ENCODE measurements at places on chromosomes 3 and 15.

- DNase-seq = no peak
Observed at GRCh38 chr15:25790000-25790660, 73.0 kb downstream of the ATP10A start.

DNA sequence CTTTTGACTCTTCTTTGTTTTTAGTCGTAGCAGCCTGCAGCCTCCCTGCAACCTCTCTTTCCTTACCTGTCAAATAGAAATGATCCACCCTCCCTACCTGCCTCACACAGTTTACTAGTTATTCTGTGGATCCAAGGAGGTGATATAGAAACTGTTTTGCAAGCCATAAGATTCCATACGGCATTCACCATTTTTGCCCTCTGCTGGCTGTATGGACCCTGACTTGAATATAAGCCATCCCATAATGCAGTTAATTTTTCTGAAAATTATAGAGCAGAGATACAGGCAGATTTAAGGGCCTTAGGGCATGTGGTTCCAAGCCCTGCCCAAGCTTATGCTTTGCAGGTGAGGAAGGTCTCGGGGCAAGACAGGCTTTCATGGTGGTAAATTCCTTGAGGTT is 63.8 kb downstream of the CPN2 start:
- DNase-seq = no peak

- no peak for DNase-seq
Observed at GRCh38 chr3:34073111-34073510, 274.7 kb downstream of the PDCD6IP start.

- DNase-seq = no peak
Observed at GRCh38 chr3:160806094-160806493, 50.1 kb downstream of the PPM1L start.

DNA sequence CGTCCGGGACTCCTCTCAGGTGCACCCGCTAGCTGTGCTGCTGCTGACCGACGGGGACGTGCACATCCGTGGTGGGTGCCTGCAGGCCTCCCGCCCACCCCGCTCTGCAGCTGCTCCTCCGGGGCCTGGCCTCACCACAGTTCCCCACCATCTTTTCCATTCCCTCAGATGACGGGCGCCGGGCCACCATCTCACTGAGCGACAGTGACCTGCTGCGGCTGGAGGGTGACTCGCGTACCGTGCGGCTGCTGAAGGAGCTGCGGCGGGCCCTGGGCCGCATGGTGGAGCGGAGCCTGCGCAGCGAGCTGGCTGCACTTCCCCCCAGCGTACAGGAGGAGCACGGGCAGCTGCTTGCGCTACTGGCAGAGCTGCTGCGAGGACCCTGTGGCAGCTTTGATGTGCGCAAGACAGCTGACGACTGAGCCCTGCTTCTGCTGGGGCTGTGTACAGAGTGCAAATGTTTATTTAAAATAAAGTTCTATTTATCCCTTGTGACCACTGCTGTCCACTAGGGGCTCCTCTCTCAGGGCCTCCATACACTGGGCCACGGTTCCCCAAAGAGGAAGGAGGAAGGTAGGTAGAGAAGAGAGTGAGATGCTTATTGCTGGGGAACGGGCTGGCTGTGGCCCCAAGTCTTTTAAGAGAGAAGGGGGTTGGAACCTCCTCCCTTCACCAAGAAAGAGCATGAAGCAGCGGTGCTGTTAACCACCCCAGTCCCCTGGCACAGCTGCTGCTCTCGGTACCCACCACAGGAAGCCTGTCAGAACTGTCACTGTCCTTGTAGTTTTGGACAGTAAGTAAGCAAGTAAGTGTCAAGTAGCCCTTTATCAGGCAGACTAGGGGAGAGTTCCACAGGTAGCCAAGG is 47.0 kb downstream of the DHX30 start:
- DNase-seq = no peak

DNA sequence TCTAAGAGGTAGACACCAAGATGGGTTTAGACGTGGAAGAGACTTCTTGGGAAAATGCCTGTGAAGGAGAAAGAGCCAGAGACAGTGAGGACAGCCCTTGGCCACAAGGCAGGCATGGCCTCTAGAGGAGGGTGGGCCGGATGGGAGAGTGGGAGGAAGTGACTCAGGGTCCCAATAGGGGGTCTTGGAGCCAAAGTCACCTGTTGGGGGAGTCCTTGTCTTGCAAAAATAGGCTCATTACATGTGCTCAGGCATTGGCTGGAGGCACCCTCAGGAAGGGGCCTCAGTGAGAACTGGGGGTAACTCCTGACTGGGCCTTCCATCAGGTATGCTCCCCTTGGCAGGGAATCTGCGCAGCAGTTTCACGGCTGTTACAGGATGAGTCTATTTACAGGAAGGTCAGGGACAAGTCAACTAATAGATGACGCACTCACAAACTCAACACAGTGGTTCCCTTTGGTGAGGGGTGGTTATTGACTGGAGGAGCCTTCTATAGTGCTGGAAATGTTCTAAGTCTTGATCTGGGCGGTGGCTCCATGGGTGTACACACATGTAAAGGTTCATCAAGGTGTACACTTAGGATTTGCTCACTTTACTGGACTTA is 259.6 kb downstream of the XXYLT1 start:
- DNase-seq = no peak

- no peak for DNase-seq
Observed at GRCh38 chr15:75109736-75110130, 86.3 kb downstream of the PPCDC start.

DNA sequence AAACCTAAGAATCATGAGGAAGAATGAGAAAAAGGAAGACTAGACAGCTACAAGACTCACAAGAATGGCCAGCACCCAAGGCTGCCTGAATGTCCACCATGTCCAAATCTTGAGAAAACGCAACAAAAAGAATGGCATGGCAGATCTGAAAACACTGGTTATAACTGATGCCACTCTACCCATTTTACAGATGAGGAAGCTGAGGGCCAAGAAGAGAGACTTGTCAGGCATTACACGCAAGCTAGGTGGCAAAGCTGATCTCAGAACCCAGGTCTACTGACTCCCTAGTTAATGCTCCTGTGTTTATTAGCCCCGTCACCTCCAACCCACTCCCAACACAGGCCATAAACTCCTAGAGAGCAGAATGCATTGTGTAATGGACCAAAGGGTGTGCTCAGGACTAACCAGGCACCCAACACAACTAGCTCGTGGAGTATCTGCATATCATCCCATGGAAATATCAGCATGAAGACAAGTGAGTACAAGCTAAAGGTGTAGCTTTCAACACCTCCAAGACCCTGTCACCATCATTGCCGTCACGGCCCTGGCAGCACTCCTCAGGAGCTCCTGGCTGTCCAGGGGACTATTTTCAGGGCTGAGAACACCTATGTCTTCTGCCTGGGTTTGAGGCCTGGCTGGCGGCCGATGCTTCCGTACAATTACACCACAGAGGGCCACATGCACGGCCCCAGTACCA is 111.7 kb downstream of the XXYLT1 start:
- no peak for DNase-seq

- no peak for DNase-seq
Observed at GRCh38 chr3:155712008-155712407, 32.9 kb downstream of the PLCH1 start.

GRCh38 chr3:149527531-149528339 is 53.2 kb downstream of the TM4SF4 start:
- no peak for DNase-seq

DNA sequence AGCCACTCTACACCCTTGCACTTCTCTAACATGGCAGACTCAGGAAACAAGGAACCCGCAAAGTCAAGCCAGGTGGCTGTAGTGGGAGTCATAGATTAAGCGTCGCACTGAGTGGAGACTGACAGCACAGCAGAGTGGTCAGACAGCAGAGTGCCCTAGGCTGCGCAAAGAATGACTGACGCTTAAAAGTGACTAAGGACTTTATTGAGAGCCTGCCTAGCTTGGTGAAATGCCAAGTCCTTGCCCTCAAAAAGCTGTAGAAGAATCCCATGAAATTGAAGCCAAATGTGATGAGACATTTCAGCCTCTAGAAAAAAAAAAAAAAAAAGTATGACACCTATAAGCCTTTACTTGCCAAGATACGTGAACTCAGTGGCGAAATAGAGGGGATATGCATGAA is 30.2 kb downstream of the NCEH1 start:
- no peak for DNase-seq

GRCh38 chr15:57820119-57820518 is 113.6 kb downstream of the POLR2M start:
- DNase-seq = no peak

DNA sequence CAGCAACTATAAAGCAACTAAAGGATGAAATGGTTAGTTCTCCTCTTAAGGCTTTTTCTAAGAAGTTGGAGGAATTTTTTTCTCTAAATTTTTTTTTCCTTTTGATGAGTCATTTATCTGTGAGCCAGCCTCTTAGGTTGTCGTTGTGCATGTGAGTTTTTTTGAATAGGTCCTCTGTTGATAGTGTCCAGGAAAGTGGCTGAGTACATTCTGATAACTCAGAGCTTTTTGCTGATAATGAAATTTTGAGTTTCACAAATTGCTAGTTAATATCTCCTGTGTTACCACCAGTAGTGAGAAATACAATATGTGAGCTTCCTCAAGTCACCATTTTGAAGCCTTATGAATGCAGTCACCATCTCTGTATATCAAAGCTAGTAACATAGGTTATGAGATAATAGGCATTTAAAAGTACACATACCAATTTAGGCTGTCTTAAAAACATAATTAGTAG is 7.1 kb upstream of the LXN start:
- DNase-seq = no peak

- no peak for DNase-seq
Observed at GRCh38 chr3:136008221-136008620, 42.7 kb downstream of the PPP2R3A start.

- no peak for DNase-seq
Observed at GRCh38 chr3:15310491-15311370, 21.7 kb downstream of the SH3BP5 start.

DNA sequence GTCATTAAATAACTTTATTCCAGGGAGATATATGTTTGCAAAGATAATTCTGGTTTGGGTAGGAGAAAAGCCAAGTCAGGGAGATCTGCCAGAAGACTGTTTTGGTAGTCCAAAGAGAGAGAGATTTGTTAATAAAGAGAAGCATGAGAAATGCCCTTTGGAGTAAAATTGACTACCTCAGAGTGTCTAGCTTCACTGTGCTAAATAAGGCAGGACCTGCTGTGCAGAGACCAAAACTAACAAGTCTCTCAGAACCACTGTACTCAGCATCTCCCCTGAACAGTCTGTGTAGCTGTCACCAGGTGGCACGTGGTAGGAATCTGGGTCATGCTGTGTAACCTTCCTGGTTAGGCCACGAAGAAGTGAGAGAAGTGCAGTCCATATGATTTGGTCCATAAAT is 31.6 kb upstream of the SLC35G2 start:
- DNase-seq = peak; percentile 9

DNA sequence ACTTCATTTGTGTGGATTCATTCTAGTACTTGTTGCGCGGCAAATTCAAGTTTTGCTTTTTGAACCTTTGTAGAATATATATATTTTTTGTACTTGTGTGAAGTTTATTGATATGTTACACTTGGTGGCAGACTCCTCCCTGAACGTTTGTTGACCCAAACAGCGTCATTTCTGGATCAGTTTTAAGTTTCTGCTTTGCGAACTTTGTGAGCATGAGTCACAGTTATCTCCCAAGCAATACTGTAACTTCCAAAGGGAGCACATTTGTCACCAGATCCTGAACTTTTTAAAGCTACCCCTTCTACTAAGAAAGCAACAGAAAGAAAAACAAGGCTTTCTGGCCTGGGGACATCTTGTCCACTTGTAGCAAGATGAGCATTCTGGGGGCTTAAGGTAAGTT is 74.8 kb upstream of the CACNA2D3 start:
- no peak for DNase-seq

DNA sequence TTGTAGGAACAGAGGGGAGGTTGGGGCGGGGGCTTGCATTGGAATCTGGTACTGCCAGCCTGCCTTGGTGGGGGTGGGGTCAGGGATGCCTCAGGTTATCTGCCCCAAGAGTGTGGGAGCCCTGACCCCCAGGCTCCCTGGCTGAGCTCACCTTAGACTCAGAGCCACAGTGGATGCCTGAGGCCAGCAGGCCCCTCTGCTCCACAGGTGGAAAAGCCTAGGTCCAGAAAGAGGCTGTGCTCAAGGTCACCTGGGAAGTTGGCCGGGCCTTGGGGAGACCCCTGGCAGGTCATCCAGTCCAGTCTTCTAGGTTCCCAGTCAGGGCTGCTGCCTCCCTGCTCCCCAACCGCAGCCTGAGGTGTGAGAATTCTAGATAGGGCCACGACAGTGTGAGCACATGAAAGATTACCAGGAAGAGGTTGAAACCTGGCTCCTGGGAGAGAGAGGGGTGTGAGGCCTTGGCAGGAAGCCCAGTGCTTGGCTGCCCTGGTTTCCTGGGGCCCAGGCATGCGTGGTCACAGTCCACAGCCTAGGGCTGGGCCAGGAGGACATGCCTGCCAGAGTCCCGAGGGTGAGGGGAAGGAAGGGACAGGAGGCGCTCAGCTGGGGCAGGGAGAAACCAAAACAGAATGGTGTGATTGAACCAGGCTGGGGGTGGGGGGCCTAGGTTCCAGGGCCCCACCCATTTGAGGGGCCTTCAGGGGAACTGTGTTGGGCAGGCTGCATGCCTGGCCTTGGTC is 4.9 kb downstream of the HDAC11 start:
- DNase-seq = no peak

GRCh38 chr15:76366714-76367113 is 30.1 kb downstream of the ISL2 start:
- DNase-seq = no peak

- DNase-seq = no peak
Observed at GRCh38 chr15:68196445-68197169, 8.5 kb downstream of the CALML4 start.

GRCh38 chr15:51401872-51402517 is 60.5 kb downstream of the GLDN start:
- DNase-seq = no peak

GRCh38 chr3:187198490-187198889 is 1.2 kb downstream of the RTP1 start:
- no peak for DNase-seq

- no peak for DNase-seq
Observed at GRCh38 chr15:80503319-80503952, 99.3 kb downstream of the ARNT2 start.

- DNase-seq = no peak
Observed at GRCh38 chr3:5133239-5134018, 11.3 kb downstream of the ARL8B start.

DNA sequence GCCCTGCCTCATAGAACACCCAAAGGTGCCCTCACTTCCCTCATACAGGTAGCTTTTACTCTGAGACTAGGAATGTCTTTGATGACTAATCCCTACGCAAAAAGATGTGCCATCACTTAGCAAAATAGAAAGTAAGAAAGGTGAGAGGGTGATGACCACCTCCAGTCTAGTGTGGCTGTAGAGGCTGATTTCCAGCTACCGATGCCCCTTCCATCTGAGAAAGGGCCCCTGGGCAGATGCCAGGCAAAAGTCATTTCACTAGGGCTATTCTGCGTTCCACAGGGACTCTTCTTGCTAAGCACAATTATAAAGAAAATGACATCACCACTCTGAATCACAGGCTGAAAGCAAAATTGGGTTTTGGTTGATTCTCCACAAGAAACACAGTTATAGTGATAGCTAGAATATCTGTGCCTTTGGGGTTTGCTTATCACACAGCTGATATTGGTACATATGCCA is 77.4 kb downstream of the RBPMS2 start:
- no peak for DNase-seq

GRCh38 chr15:51060030-51060673 is 34.6 kb downstream of the TNFAIP8L3 start:
- DNase-seq = no peak

All from stimulated activated CD8-positive, alpha-beta memory T cell treated with anti-CD3 and anti-CD28 coated beads, Interleukin-12 subunit alpha, Interleukin-12 subunit beta, amount 100 ng/mL, for 1 hour (primary cell).